Stimulated activated CD8-positive, alpha-beta memory T cell treated with anti-CD3 and anti-CD28 coated beads, Interleukin-4, amount 100 ng/mL, for 48 hours (primary cell): ENCODE measurements at places on chromosomes 6 and 20.

DNA sequence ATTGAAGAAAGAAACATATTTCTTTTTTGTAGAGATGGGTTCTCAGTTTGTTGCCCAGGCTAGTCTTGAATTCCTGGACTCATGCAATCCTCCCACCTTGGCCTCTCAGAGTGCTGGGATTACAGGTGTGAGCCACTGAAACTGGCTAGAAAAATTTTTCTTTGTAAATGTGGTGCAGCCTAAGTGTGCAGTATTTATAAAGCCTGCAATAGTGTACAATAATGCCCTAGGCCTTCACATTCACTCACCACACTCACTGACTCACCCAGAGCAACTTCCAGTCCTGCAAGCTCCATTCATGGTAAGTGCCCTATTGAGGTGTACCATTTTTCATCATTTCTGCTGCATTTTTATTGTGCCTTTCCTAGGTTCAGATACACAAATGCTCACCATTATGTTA lies 31.4 kb downstream of the NHSL1 start:
- no peak for DNase-seq

GRCh38 chr6:137702791-137703424 lies 164.2 kb upstream of the TNFAIP3 start:
- no peak for DNase-seq

- DNase-seq = no peak
Observed at GRCh38 chr6:76683985-76684384, 611.5 kb upstream of the IMPG1 start.

- no peak for DNase-seq
Observed at GRCh38 chr6:17964633-17965032, 22.8 kb downstream of the KIF13A start.

DNA sequence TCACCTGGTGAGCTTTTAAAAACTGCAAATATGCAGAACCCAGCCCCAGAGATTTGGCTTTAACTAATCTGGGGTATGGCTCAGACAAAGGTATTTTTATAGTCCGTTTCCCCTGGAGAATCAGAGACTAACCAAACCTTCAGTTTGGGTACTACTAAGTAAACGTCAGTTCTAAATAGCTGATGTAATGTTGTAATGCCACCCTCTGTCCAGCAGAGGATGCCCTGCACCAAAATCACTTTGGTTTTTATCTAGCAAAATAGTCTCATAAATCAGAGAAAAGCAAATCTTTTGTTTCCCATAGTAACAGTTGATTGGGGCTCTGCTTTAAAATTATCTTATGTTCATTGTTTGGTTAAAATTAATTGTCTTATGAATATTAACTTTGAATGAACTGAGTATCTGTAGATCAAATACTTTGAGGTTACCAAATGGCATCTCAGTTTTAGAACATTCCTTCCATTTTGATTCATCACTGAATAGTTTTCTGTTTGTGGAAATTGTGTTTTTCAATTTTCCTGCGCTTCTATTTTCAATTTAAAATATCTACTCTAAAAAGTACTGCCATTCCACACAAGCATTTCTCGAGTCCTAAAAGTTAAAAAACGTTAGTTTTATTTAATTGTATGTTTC lies 278.3 kb upstream of the PLCB4 start:
- no peak for DNase-seq

DNA sequence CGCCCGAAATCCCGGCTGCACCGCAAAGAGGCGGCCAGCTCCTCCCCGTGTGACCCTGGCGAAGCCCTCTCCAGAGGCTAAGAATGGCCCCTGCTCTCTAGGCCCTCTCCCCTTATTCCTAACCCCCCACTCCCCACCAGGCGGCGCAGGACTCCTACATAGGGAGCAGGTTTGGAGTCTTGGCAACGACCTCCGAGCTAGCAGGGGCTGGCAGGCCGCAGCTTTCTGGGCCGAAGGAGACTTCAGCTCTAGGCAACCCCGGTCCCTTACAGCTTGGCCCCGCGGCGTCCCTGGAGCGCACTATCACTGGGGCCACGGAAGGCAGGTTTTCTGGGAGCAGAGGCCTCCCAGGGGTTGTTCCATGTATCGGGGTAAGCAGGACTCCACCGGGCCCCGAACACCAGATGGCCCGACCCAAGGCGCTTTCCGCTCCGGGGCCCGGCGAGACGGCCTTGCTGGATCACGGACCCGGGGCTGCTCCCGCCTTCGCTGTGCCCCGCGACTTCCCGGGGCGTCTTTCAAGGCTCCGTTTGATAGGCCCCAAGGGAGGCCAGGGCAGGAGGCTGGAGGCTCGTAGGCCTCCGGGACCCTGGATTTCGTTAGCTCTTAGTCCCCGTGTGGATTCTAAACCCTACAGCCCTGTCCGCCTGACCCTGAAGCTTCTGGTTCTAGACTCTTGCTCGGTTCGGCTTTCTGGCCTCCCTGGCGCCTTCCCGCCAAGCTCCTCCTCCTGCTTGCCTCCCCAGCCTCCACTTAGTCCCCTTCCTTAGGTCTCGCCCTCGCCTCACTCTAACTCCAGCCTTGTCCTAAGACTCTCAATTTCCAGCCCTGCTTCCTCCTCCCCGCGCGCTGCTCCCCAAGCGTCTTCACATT lies 1.9 kb downstream of the SLC32A1 start:
- DNase-seq = peak; percentile 74

- peak; percentile 66 for DNase-seq
Observed at GRCh38 chr20:63223121-63223825, 7.3 kb upstream of the YTHDF1 start.

GRCh38 chr20:5191829-5192569 lies 65.2 kb downstream of the CDS2 start:
- DNase-seq = no peak

- no peak for DNase-seq
Observed at GRCh38 chr6:105819745-105820144, 266.4 kb upstream of the PRDM1 start.

GRCh38 chr6:18383441-18383840 lies 3.7 kb upstream of the RNF144B start:
- DNase-seq = no peak

DNA sequence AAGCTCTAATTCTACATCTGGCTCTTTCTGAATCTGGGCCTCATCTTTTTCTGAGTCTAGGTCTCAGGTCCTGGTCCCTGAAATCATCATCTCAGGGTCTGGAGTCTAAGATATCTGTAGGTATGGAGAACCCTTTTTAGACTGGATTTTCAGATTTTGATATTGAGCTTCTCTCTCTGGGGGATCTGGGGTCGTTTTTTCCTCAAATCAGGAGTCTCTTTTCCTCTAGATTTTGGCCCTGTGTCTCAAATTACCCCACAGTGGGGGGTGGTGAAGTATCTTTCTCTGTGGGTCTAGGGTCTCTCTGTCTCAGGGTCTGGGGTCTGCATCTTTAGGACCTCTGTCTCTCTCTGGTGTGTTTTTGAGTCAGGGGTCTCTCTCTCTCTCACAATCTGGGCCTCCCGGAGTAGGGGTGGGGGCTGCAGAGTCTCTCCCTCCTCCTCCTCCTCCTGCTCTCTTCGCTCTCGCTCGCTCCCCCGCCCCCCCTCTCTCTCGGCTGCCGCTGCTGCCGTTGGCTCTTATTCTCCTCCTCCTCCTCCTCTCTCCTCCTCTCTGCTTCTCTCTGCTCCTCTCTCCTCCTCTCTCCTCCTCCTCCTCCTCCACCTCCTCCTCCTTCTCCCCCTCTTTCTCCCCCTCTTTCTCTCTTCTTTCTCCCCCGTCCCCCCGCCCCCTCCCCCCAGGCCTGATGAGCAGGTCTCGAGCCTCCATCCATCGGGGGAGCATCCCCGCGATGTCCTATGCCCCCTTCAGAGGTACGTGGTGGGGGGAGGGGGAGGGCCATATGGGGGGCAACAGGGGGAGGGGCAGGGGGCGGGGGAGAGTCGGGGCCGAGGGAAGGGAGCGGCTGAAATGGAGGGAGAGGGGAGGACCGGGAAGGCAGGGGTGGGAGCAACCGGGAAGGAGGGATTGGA lies at the start of gene SYNGAP1:
SYNGAP1 (plus strand) TSS at position 486 of the 911 bp plus-strand sequence; CDS start at position 686, 200 bp downstream.
- peak; percentile 66 for DNase-seq

DNA sequence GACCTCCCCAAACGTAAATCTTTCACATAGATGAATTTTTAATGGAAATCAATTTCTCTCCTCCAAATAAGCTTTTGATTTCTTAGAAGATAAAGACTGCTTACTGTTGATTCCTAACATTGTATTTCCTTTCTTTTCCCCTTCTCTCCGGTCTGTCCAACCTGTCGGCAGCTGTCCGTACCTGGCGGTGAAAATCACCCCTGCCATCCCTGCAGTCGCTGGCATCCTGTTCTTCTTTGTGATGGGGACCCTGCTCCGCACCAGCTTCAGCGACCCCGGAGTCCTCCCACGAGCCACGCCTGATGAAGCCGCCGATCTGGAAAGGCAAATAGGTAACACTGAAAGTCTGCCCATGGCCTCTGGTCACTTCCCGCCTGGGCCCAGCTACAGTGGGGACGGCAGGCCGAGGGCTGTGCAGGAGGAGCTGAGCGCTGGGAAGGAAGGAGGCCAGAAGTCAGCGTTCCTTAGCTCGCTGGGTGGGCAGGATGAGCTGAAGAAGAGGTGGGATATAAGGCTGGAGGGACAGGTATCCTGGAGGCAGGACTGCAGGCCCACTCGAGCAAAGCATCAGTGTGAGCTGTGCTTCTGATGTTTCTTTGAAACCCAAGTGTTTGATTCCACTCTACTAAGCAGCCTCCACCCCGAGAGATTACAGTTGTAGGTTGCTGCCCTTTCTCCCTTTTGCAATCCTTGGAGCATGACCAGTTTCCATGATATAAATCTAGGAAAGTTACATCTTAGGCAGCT lies 161.6 kb downstream of the ZDHHC14 start:
- no peak for DNase-seq

DNA sequence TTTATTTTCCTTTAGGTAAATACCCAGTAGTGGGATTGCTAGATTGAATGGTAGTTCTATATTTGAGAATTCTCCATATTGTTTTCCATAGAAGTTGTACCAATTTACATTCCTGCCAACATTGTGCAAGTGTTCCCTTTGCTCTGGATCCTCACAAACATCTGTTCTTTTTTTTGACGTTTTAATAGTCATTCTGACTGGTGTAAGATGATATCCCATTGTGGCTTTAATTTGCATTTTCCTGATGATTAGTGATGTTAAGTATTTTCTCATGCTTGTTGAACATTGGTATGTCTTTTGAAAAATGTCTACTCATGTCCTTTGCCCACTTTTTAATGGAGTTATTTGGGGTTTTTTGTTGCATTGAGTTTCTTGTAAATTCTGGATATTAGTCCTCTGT lies 85.6 kb downstream of the UBE3D start:
- no peak for DNase-seq

DNA sequence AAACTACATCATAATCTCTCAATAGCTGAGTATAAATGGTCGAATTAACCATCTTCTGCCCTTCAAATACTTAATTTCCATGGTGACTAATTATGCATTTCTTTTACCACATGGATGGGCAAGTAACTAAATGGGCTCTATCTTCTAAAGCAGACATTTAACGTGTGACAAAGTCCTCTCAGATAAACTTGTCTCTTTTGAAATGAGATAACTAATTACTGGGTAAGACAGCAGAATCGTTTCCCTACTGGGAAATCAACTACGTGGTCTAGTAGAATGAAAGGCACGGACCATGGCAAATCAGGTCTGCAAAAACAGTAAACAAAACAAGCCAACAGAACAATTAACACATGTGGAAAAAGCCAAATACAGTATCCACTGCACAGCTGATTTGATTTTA lies 137.7 kb downstream of the BACH2 start:
- no peak for DNase-seq

GRCh38 chr6:108175592-108176279 lies 9.9 kb downstream of the NR2E1 start:
- peak; percentile 29 for DNase-seq

- DNase-seq = no peak
Observed at GRCh38 chr6:145547594-145548335, 187.6 kb downstream of the EPM2A start.

DNA sequence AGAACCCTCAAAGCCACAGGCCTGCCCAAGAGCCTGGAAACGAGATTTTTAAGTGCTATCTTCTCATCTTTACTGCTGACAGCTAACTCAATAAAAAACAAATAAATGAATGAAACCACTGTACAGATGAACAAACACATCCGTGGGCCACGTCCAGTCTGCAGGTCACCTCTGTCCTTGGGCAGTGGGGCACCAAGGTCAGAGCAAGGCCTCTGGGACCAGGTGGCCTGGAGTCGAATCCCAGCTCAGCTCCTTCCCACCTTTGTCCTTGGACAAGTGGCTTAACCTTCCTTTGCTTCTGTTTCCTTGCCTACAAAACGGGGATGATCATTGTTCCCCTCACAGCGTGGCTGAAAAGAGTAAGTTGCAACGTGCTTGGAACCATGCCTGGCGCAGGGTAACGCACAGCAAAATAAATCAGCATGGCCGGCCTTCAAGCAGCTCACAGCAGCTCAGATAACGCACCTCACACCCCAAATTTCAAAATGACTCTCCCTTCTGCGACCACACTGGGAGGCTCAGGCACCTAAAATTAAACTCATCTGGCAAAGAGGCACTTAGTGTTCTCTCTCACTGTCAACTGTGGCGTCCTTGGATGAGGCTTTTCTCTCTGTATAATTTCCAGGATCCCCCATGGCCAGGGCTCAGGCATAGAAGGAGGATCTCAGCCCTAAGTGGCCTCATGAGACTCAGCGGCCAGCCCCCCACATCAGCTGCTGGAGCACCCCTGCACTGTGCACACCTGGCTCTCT lies 35.7 kb downstream of the RRBP1 start:
- no peak for DNase-seq

GRCh38 chr6:163284151-163284550 lies 130.4 kb upstream of the QKI start:
- DNase-seq = no peak

DNA sequence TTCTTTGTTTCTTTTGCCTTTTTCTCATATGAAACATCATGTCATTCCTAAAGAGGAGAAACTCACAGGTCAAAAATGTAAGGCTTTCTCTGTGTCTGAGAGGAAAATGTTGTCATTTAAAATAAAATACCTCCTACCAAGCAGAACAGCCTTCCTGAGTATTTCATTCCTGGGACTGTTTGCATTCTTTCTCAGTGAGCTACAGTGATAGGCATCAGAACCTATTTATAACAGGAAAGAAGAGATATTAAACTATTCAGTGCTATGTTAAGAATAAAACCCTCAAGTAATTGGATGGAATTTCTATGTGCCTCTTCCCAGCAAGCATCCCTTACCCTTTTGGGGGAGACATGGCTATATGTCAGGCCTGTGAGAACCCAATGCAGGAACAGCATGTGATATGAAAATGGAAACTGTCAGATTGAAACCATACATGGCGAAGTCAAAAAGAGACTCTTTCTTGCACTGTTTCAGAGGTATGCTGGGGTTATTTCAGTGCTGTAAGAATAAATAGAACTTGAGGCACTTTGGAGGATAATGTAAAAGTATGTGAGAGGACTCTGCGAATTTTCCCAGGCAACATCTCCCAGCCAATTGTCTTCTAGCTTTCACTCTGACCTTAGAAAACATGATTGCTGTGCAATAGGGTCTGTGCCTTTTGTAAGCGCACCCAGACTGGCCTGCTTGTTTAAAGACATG lies 133.8 kb upstream of the CCN2 start:
- DNase-seq = no peak

DNA sequence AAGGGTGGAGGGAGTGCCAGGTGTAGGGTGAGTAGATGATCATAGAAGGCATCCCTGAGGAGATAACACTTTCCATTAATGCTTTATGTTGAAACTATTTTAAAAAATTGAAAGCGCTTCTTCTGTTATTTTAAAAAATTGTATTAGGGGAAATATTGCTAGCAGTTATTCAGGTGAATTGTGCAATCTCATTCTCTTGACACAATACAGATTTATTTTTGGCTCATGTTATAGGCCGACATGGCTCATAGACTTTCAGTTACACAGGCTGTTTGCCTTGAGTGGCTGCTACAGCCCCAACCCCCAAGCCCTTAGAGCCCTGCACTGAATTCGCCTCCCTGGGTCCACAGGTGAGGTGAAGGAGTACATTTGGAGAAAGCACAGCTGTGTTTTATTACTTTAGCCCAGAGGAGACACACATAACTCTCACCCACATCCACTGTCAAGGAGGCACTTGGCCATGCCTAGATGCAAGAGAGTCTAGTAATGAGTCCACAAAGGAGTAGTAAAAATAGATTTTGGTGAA lies 228.2 kb downstream of the RFPL4B start:
- no peak for DNase-seq
